ENCODE measurements at places on chromosomes 2 and 18.

- no peak for DNase-seq
Observed at GRCh38 chr18:58590254-58590653, 38.6 kb downstream of the ALPK2 start.

- DNase-seq, result no peak
Observed at GRCh38 chr18:33751613-33752221, 173.7 kb downstream of the ASXL3 start.

GRCh38 chr2:63058921-63059792 is 8.5 kb downstream of the OTX1 start:
- peak; percentile 27 for DNase-seq

- no peak for DNase-seq
Observed at GRCh38 chr2:137039482-137040152, 274.3 kb downstream of the THSD7B start.

DNA sequence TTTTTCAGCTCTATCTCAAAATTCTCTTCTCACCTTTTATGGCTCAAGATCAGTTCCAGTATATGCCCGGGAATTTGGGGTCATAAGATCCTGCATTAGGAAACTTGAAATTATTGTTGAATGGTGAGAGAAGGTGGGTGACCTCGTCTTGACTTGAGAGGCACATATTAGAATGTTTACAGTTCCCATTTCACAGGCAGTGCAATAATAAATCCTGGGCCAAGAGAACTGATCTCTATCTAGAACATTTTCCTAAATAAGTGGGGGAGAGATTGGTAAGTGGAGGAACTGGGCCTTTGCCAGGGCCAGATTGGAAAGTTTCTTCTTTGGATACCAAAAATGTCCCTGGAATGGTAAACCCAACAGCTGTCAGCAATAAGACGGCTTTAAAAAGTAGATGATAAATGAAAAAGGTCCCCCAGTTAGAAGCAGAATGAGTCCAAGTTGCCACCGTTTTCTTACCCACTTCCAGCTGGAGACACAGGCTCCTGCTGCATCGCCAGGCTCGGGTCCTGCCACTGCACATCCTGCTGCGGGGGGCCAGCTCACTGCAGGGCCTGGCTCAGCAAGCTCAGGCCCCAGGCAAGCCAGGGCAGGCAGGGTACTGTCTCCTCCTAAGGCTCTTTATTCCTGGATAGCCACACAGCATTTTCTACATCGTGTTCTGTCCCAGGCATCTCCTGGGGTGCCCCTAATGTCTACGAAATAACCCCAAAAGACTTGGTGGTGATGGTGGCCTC is 126.4 kb upstream of the EPAS1 start:
- DNase-seq, result no peak

DNA sequence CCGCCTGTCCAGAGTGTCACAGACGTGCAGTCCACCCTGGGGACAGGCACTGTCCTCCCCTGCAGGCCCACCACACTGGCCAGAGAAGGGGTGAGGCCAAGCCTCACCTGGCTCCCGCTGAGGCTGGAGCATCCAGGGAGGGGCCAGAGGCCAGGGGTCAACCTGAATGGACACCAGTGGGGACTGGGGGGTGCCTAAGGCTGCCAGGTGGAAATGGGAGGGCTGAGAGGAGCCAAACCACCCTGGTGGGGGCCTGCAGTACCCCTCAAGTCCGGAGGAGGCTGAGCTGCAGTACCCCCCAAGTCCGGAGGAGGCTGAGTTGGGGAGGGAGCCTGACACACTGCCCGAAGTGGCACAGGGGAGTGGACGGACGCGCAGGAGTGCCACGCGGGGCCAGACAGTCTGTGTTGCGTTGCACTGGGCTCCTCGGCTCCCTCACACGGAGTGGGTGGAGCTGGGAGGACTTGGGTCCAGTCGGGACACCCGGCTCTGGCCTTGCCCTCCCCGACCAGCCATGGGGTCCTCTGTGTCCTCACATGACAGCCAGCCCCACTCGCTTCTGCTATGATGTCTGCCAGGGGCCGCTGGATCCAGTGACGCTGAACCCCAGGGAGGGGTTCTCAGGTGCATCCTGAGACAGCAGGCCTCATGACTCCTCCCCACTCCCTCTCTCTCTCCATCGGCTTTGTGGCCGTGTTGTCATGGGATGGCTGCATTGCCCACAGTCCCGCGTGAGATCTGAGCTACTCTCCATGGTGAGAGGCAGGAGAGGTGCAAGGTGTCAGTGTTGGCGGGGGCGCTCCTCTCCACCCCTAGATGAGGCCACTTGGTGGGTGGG is 22.3 kb upstream of the GPC1 start:
- DNase-seq, result peak; percentile 57

DNA sequence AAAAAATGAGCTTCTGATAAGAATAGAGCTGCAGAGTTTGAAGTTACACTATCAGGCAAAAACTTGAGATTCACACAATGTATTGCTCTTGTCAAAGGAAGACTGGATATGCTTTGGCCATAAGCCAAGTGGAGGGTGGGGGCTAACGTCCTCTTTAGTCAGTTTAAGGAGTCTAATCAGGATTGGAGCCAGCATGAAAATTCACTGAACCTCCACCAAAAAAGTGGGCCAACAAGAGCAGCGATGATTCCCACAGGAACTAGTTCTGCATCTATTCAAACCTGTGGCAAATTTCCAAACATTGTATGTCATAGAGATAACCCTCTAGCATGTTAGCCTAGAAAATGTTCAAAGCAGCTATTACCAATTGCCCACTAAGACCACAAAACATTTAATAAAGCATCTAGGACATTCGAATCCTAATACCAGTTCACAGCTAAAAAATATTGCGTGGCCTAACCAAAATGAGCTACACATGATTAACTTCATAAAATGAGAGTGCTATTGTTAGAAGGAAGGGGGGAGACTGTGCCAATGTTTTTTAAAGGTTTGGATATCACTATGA is 43.5 kb upstream of the TMEM247 start:
- DNase-seq, result peak; percentile 35

- DNase-seq, result no peak
Observed at GRCh38 chr2:19700861-19701585, 200.8 kb downstream of the TTC32 start.

GRCh38 chr2:11814979-11815510 is 68.6 kb downstream of the LPIN1 start:
- DNase-seq, result no peak
